ENCODE measurements at places on chromosomes 12 and 14. TPM values are rescaled to one million over a fixed set of nuclear protein-coding genes. Genes with fewer than 3 reads are reported as not detected.

DNA sequence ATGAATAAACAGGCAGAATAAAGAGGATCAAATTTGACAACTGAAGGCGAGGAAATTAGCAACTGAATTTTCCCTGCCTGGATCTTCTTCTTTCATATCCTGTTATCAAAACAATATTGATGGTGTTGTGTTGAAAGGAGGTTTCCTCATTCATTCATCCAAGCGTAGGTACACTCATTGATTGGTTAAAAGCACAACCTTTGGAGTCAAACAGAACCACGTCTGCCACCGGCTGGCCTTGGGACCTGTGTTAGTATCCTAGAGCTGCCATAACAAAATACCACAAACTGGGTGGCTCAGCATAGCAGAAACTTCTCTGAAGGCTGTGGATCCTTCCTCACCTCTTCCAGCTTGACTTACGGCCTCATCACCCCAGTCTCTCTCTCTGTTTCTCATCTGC, 268.6 kb upstream of the PWP1 start:
- DNase-seq = no peak

- DNase-seq = no peak
Measured at GRCh38 chr14:90903101-90903500, 86.9 kb upstream of the TTC7B start.

DNA sequence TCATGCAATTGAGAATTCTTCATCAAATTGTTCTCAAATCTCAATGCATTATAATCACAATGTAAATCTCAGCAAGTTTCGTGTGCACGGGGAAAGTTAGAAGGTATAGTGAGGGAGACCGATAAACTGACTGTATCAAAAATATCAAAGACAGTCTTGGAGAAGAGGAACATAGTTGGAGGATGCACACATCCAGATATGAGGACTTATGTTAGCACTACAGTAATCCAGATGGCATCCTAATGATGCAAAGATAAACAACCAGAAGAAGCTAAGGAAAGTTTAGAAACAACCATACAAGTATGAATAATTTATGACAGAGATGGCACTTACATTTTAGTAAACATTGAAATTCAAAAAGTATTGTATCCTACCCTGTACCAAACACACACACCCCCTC, 760.1 kb downstream of the RPS29 start:
- no peak for DNase-seq

- DNase-seq = no peak
Measured at GRCh38 chr12:39830171-39830570, 210.6 kb upstream of the ABCD2 start.

DNA sequence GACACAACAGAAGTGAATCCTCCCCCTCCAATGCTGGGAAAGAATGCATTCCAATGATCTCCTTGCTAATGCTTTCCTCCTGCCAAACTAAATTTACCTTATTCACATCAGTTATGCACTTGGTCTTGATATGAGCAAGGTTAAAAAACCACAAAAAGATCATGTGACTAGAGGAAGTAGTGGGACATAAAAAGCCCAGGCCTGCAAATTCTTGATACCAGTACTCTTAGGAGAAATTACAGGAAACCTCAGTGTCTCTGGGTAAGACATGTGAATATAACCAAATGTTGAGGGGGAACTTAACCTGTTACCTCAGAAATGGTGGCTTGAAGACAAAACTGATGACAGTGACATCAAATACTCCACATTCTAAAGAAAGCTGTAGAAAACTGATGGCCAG, 427.1 kb downstream of the RPS29 start:
- DNase-seq = no peak

DNA sequence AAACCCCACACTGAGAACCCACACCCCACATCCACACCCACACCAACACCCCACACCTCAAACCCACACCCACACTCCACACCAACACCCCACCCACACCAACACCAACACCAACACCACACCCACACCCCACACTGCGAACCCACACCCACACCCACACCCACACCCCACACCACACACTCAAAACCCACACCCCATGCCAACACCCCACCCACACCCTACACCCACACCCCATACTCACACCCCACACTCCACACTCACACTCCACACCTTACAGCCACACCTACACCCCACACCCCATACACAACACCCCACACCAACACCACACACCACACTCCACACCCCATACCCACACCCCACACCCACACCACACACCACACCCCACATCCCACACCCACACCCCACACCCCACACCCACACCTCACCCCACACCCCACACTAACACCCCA, 38.0 kb downstream of the TMEM120B start:
- DNase-seq = no peak

DNA sequence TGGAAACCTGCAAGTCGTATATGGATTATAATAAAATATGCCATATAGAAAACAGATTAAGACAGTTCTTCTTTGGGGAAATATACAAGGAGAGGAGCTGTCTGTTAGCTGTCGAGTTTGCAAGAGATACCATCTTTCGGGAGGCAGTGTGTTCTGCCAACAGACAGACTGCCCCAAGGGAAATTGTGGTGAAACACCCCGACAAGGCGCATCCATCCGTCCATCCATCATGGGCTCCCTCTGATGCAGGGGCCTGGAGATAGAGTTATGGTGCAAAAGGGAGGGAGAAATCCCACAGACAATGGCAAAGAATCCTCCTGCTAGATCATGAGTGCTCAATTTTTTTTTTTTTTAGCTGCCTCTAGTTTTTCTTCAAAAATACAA, 156.3 kb downstream of the DPF3 start:
- DNase-seq = no peak

- DNase-seq = no peak
Measured at GRCh38 chr14:77612011-77612620, 4.3 kb downstream of the SPTLC2 start.

- DNase-seq = no peak
Measured at GRCh38 chr12:80858356-80858755, 79.4 kb downstream of the LIN7A start.

- no peak for DNase-seq
Measured at GRCh38 chr14:77206261-77206824, 24.7 kb downstream of the TMEM63C start.

DNA sequence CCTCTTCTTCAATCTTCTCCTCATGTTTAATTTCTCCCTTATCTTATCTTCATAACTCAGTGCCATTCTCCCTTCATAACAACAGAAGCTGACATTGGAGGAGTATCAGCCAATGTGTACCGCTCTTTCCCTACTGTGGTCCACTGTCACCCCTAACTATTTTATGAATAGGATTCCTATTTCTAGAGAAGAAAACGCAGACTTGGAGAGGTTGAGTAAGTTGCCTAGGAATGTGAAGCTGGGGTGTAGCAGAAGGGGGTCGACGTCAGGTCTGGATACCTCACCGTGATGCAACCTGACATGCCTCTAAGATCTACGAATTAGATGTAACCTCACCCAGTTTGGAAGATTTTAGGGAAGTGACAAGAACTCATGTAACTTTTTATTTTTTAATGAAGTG, 17.1 kb downstream of the LMO3 start:
- DNase-seq = no peak

GRCh38 chr12:44930972-44931600, 55.0 kb upstream of the NELL2 start:
- no peak for DNase-seq

DNA sequence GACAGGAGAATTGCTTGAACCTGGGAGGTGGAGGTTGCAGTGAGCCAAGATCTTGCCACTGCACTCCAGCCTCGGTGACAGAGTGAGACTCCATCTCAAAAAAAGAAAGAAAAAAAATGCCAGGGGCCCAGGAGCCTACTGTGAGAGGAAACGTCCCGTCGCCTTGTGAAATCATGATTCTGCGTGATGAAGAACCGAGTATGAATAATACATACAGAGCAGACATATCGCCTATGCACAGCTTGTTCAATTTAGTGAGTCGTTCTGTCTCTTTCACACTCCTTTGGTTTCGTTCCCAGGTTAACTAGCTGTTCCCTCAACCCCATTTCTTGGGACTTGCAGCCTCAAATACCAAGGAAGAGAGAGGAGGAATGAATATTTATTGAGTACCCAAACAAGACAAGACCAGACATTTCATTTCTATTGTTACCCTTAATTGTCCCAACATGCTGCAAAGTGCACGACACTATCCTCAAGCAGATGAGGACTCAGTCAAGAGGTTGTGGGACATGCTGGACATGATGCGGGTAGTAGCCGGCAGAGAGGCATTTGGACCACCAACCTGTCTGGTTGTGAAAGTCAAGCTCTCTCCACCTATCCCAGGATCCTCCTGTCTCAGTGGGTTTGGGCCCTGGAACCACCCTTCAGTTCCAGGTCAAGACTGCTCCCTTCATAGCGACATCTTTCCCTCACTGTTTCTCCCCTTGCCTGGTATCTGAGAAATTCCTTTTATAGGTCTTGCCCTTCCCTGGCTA, 8.6 kb upstream of the CD27 start:
- DNase-seq = no peak

GRCh38 chr14:104268295-104268694, 129.9 kb downstream of the KIF26A start:
- no peak for DNase-seq

- DNase-seq = no peak
Measured at GRCh38 chr14:105602243-105602750, 75.9 kb downstream of the TMEM121 start.

DNA sequence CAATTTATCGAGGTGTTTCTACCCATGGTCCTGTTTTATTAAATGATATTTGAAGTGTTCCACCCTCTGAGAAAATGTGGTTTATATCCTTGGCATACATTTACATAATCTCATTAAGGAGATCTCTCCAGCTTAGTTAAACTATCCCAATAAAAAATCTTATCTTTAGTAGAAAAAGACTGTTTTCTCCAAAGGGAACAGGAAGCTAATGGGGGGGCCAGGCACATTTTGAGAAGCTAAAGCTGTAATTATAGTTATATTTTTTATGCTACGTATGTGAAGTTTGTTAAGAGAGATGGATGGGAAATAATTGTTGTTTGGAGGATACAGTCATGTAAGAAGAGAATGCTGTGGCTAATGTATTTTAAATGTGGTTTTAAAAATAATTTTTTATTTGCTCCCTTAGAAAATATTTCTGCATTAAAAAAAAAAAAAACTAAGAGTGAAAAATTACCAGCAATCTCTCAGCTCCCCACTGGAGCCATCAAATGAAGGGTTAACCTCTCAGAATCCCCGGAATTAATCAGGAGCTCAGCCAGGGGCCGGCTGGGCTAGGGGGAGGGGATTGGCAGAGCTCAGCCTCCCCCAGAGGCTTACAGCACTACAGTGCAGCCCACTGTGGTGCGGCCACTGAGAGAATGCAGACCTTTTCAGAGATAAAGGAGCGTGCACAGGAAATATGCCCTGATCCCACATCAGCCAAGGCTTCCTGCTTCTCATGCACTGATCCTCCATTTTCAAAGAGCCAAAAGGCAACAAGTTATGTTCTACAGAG, 185.8 kb downstream of the EGLN3 start:
- no peak for DNase-seq

DNA sequence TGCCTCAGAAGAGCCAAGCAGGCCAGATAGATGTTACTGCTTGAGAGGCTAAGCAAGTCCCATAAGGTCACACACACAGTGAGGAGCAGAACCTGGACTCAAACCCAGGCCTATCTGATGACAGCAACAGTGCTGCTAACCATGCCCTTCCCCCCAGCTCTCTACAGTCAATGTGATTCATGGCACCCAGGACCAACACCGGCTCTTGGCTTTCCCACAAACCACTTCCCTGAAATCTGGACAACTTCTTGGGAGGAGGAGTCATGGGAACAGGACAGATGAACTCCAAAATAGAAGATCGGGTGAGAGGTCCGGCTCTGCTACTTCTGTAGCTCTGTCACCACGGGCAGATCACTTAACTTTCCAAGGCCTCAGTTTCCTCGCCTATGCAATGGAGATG, 716 bp upstream of the PTGDR start:
- no peak for DNase-seq

- DNase-seq = no peak
Measured at GRCh38 chr14:102971314-102971713, 48.9 kb downstream of the AMN start.

DNA sequence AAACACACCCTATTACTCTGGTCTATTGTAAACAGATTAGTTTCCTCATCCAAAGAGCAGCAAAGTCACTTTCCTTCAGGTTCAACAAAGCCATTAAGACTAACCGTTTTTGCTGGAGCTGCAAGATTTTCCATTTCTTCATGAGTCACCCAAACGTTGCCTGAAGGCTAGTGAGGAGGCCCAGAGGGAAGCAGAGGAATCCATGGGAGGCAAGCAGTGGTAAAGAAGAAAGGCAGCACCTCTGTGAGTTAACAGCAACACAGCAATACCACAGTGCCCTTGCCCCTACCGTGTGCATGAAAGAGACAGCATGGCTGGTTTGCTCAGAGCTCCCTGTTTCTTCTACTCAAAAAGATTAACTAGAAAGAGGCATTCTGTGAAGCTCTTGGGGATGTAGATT, 206.3 kb downstream of the ACSS3 start:
- DNase-seq = no peak

- no peak for DNase-seq
Measured at GRCh38 chr12:53495903-53496751, 3.1 kb downstream of the MAP3K12 start.

DNA sequence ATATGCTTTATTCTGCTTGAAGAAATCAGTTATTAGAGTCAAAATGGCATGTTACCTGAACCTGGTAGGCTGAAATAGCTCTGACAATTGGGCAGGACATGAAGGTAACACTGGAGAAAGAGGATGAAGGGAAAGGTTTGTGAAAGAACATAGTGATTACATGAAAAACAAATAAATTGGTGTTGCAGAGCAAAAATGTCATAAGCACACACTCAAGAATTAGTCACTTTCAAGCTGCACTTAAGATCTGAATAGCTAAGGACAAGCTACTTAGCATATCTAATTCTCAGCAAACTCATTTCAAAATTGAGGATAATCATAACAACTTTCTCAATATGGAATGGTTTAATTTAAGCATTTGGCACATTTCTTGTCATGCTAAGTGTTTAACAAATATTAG, 1398.0 kb upstream of the FLRT2 start:
- no peak for DNase-seq

- DNase-seq = no peak
Measured at GRCh38 chr12:95318071-95318545, 100.5 kb downstream of the VEZT start.

- DNase-seq = no peak
Measured at GRCh38 chr14:24741871-24742270, 107.9 kb upstream of the GZMB start.

The RASSF9 gene
- total RNA-seq = not detected

The CABP1 gene
- total RNA-seq = 1.4 TPM

The LRP1-AS gene
- total RNA-seq = not detected

The PPP4R4 gene
- 0.57 TPM for total RNA-seq

The GLIPR1L1 gene
- not detected for total RNA-seq

The CTSG gene
- not detected for total RNA-seq

Measured in activated naive CD8-positive, alpha-beta T cell treated with anti-CD3 and anti-CD28 coated beads, Interleukin-2, amount 10 ng/mL, durations not matched to agents 7 days and 5 days (primary cell).